NCI-H1436 (cell line): ENCODE measurements at places on chromosomes 6 and 20.
A peak's percentile ranks its signal among the peaks of the same experiment; 100 is the strongest.

DNA sequence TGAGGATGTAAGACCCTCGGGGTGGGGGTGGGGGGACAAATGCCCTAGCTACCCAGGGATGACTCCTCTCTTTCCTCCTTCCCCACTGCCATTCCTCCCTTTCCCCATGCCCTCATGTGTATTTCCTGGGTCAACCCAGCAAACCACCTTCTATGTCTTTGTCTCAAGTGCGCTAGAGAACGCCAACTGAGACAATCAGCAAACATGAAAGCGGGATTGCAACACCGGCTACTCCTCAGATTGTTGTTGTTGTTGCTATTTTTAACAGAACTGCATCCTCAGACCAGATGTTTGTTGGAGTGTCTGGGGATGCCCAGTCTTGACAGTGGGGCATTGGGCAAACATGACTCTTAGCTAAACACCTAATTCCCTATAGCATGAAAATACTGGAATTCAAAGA lies 39.3 kb upstream of the HIVEP1 start:
- no peak for DNase-seq

DNA sequence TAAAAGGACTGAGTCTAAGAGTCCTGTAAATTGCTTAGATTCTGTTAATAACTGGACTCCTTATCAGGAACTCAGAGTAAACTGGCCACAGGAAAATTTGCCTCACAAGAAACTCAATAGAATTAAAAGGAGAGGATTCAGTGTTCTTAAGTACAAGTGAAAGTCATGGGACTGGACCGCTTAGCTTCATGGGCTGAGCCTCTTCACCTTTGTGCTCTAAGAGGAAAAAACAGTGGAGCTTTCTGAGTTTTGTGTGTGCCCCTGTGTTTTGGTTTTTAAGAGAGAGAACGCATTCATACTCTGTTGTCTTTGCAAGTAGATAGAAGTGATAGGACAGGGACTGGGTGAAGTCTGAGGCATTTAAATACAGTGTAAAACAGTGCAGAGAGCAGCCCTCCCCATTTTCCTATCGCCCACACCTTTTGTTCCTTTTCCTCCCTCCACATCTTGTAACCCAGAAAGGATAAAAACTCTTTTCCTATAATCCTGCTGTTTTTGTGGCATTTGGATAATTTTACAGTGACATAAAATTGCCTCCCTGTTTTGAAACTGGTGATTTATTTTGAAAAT lies 49.6 kb downstream of the FOXO3 start:
- DNase-seq, result no peak

DNA sequence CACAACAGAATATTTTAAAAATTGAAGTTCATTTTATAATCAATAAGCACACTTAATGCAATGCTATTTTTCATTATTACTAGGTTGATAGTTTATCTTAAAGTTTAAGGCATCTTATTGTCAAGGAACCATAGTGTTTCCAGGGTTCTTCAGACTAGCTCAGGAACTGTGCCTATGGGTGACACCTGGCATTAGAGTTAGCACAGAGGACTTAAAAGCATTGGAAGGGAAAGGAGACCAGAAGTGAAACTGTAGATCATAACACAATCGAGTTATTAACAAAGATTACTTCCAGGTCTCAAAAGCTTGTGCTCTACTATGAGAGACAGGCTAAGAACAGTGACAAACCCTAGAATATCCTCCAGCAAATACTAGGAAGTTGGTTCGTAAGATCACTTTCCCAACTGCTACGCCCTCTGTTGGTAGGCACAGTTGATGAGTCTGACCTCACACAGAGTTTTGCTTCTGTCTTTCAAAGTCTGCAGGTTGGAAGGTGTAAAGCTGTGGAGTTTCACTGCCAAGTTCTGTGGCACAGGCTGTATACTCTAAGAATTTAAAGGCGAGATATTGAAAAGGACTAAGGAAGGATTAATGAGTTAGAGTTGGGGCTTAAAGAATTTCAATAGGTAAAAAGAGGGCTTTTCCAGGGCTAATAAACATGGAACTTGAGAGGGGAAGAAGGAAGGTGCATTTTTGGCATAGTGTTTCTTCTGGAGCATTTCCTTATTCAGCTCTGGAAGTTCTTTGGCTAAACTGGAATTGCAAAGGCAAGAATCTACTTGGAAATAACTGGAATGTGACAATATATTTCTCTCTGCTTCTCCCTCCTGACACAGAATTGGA lies 531.3 kb upstream of the JAG1 start:
- peak; percentile 51 for DNase-seq

DNA sequence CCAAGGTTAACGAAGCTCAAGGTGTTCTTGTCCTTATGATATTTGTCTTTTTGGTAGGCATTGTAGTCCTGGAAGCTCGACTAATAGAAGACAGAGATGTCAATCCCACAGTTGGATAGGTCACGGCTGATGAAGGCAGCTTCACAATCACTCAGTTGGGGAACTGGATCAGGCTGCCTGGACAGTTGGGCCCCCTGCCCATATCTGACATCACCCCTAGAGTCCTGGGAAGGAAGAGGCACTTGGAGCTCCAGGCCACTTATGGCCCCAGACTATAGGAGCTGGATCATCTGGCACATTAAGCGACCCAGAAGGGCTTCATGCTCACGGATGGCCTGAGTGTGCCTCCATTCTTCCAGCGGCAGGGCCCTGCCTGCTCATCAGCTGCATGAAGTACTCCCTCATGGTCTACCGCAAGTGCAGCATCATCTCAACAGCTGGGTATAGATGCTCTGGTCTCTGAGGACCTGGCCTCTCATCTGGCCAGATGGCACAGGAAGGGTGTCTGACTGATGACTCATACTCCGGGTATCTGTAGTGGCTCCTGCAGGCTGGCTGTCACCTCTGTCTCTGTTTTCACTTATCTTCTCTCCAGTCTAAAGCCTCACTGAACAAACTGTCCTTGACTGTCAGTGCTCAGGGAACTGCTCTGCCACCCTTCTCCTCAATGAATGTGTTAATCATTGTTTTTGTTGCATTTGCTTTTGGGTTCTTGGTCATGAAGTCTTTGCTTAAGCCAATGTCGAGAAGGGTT lies 29.2 kb upstream of the SSR1 start:
- DNase-seq, result no peak

GRCh38 chr20:48617481-48617880 lies 210.3 kb downstream of the PREX1 start:
- no peak for DNase-seq

GRCh38 chr20:41279546-41280225 lies 37.8 kb downstream of the ZHX3 start:
- DNase-seq, result no peak

DNA sequence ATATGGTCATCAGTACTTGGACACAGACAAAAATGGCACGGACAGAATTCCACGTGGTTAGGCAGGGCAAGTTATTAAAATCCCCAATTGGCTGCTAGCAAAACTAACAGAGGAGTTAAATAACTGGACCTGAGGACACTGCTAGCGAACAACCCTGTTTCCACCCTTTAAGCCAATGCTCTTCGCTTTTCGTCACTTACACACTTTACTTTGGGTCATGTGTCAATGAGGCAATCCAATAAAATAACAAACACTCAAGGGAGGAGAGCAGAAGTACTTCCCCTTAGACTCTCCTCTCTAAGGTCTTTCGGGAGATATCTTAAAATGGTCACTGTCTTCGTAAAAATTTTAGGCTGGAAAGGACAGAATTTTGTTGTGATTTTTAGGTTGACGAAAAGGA lies 68.6 kb downstream of the LCA5 start:
- no peak for DNase-seq

GRCh38 chr6:52020945-52021570 lies 66.4 kb downstream of the PKHD1 start:
- DNase-seq, result no peak
